NCI-H748 treated with DMSO at 0.1 percent for 48 hours (cell line): ENCODE measurements at places on chromosomes 13 and 19.
A peak's percentile ranks its signal among the peaks of the same experiment; 100 is the strongest.

DNA sequence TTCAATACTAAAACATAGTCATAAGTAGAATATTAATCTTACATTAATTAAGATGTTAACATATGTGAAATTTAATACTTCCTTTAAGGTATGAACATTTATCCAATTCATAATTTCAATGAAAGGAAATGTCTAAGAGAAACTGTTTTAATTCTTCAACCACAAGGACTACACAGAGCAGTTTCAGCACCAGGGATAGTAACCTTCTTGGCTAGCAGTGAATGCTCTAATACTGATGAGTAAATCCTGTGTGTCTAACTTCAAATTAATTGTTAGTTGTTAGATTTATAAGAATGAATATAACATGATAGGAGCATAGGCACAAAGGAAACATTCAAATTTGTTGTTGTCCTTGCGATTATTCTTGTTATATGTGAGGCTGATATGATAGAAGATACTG lies 15.6 kb upstream of the NBEA start:
- DNase-seq, result no peak

GRCh38 chr19:33496038-33496895 lies 25.3 kb downstream of the PEPD start:
- DNase-seq, result no peak

DNA sequence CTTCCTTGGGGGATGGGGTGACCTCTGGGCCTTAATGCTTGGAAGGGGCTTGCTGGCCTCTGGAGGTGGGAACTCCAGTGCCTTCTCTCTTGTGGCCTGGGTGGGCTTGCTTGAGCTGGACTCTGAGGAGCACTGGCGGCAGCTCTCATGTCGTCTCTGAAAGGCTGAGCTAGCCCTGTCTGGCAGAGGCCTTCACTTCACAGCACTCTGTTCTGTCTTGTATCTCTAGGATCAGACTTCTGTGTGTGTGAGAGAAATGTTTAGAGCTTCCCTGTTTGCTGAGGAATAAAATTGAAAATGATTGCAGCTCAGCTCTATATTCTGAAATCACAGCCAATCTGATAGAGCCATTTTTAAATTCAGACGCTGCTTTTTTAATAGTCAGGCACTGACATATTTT lies 185.3 kb downstream of the KCNRG start:
- DNase-seq, result no peak

- DNase-seq, result no peak
Observed at GRCh38 chr19:3457528-3458228, 22.6 kb downstream of the SMIM24 start.

DNA sequence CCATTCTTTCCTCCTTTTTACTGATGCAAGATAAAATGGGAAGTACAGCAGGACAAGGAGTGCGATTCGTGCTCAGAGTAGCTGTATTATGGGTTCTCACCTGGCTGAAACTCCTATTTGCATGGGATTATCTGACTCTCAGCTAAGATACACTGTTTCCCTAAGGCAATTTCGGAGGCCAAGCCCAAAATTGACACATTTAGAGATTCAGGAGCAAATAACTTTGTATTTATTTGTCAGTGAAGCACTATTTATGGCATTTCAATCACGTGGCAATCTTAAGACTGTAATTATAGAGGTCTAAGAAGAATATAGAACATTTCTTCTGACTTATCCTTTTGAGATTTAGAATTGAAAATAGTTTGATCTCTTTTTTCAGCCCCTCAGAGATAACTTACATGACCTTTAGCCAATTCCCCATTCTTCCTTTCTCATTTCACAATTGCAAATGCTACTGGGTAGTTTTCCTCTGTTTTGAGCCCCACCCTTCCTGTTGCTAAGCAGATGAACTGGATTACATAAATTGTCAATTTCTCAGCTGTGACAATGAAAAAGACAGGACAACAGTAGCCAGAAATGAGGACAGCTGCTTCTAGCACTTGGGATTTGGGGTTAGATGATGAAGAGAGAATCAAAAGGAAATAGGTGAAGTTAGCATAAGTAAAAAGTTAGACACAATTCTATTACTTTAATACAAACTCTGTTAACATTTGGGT lies 122.7 kb upstream of the FRY start:
- peak; percentile 95 for DNase-seq

DNA sequence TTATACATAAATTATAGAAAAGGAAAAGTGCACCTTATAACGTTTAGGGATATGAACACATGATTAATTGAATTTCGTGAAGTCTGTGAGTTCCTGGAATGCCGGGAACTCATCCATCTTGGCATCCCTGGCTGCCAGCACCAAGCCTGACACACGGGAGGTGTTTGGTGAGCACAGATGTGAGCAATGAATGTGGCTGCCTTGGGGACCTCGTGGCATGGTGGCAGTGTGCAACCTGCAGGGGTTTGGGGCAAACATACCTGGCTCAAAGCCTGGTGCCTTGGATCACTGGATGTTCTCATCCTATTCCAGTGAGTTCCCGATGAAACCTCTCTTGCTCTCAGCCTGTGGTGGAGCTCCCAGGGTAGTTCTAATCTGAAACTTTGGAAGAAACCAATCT lies 10.4 kb upstream of the MAP2K2 start:
- DNase-seq, result no peak

DNA sequence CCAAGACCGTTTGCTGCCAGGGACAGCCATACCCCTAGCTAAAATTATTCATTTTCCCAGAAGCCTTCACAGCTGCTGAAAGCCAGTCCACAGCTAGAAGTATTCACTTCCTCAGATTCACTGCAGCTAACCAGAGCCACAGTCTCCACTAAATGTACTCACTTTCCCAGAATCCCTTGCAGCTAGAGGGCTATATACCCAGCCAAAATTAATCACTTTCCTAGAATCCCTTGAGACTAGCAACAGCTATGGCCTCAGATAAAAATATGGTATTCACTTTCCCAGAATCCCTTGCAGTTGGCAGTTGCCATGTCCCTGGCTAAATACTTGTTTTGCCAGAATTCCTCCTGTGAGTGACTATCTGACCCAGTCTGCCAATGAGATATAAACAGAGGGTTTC lies 13.8 kb upstream of the MEIS3 start:
- DNase-seq, result no peak

DNA sequence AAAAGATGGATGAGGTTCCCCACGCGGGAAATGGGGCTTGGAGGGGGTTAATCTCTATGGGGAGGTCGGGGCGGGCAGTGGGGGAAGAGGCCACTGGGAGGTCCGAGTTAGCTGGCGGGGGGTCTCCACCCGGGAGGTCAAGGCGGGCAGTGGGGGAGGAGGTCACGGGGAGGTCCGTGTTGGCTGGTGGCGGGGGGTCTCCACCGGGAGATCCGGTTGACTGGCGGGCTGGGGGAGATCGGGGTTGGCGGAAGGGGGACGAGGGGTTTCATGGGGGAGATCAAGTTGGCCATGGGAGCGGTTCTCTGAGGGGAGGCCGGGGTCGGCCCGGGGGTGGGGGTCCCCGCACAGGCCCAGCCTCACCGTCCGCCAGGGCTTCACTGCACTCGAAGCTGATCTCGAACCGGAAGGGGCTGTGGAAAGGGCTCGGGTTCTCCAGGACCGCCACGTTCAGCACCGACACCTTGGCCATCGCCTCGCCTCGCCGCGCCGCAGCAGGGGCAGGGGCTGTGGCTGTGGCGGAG lies 342 bp downstream of the ASF1B start:
- DNase-seq, result no peak

- no peak for DNase-seq
Observed at GRCh38 chr19:52070496-52070895, 21.9 kb upstream of the ZNF432 start.

GRCh38 chr19:47275791-47276461 lies 1.2 kb downstream of the INAFM1 start:
- no peak for DNase-seq

DNA sequence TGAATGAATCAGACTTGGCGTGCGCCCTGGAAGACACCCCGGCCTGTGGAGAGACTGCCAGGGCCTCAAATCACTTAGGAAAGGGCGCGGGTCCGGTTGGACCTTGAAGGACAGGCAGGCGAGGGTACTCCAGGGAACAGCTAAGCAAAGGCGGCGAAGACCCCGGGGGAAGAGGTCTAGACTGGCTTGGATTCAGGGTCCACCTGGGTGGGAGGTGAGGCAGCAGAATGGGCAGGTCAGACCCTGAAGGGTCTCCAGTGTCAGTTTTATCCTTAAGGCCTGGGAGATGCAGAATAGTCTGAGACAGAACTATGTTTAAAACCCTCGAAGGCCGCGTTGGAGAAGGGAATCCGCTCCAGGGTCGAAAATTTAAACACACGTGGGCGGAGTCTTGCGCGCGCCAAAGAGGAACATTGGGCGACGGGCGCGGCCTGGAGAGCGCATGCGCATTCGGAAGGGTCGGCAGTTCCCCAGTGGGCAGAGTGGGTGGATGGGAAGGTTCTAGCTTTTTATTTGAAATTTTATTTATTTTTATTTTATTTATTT lies 567 bp upstream of the SMG9 start:
- DNase-seq, result peak; percentile 93
